Osteocyte (in vitro differentiated cells): ENCODE measurements at places on chromosomes 7 and 10. TPM values are rescaled to one million over a fixed set of nuclear protein-coding genes. Genes with fewer than 3 reads are reported as not detected.
A peak's percentile ranks its signal among the peaks of the same experiment; 100 is the strongest.

ZNF727 gene
- not detected in 2 replicates for total RNA-seq

IDI2 gene
- not detected in 2 replicates for total RNA-seq

PRKG1 gene
- total RNA-seq = 10.5 and 10.8 TPM in 2 replicates

ZNF804B gene
- total RNA-seq = not detected in 2 replicates

OR6V1 gene
- total RNA-seq = not detected in 2 replicates

GDF2 gene
- not detected in 2 replicates for total RNA-seq

DNA sequence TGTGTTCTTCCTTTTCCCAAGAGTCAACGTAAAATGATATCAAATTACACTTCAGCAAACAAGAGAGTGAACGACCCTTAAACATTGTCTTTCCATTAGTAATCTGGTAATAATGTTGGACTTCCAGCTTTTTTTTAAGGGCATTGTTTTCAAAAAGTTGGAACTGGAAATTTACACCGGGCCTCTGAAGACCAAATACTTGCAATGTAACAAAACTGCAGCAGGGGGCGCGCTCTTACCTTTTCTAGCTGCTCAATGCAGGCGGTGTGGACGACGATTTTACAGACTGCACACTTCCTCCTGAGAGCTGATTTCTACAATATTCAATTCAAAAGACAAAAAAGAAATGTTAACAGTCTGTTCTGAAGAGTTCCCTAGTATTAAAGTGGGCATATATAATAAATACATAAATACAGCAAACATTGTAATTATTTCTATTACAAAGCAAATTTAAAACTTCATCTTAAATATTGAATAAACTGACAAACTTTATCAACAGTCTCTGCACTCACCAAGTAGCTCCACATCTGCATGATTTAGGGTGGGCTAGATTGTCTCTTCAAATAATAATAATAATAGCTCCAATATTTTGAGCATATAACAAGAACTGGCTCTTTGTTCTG is 190.4 kb downstream of the DGKI start:
- DNase-seq = peak; percentile 89
- no peak overlapping the region for H3K27ac ChIP-seq
- H3K4me1 ChIP-seq = peaks cover 10% of the 10 kb centered on the region

DNA sequence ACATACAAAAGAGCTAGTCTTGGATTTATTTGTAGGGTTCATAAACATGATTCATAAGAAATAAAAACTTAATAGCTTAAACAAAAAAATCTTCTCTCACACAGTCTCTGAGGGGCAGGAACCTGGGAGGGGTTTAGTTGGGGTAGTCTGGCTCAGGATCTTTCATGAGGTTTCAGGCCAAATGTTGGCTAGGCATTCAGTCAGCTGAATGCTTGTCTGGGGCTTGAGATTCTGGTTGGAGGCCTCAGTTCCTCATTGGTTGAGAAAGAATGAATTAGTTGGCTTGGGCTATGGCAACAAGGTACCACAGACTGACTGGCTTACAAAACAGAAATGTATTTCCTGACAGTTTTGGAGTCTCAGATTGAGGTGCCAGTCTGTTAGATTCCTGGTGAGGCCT is 74.3 kb downstream of the ANKRD7 start:
- H3K27ac ChIP-seq = no peak overlapping the region
- H3K4me1 ChIP-seq = no peaks in the 10 kb centered on the region
- H3K27me3 ChIP-seq = no peaks in the 10 kb centered on the region

DNA sequence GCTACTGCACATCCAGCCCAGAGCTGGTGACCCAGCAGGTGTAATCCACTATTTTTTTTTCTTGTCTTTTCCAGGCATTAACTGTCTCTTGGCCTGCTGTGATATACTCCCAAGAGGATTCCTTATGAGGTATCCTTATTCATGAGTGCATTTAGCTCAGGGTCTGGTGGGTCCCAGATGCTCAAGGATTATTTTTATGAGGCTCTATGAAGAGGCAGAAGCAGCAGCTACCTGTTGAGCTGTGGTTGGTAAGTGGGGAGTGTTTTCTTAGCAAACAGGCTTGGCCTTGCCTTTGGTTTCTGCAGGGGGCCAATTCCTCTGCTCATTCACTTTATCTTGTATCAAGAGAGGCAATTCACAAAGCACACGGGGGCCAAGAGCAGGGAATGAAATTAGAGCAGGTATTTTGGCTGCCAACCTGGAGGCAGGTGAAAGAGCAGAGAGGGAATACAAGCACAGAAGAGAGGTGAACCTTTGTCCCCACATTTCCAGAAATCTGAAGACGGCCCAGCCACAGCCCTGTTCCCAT is 221.6 kb downstream of the TMEM178B start:
- H3K27ac ChIP-seq = no peak overlapping the region
- peaks cover 3% of the 10 kb centered on the region for H3K27me3 ChIP-seq
- no peak for DNase-seq
- H3K36me3 ChIP-seq = no peaks in the 10 kb centered on the region
- H3K4me3 ChIP-seq = no peak overlapping the region

- H3K36me3 ChIP-seq = no peaks in the 10 kb centered on the region
- H3K4me1 ChIP-seq = no peaks in the 10 kb centered on the region
- H3K27ac ChIP-seq = no peak overlapping the region
Observed at GRCh38 chr7:75823198-75823910, 9.7 kb upstream of the CCL24 start.

GRCh38 chr7:45434167-45434784 is 139.9 kb upstream of the ADCY1 start:
- H3K4me3 ChIP-seq = no peak overlapping the region
- no peaks in the 10 kb centered on the region for H3K4me1 ChIP-seq
- H3K27me3 ChIP-seq = peaks cover 4% of the 10 kb centered on the region
- DNase-seq = no peak
- no peaks in the 10 kb centered on the region for H3K36me3 ChIP-seq

DNA sequence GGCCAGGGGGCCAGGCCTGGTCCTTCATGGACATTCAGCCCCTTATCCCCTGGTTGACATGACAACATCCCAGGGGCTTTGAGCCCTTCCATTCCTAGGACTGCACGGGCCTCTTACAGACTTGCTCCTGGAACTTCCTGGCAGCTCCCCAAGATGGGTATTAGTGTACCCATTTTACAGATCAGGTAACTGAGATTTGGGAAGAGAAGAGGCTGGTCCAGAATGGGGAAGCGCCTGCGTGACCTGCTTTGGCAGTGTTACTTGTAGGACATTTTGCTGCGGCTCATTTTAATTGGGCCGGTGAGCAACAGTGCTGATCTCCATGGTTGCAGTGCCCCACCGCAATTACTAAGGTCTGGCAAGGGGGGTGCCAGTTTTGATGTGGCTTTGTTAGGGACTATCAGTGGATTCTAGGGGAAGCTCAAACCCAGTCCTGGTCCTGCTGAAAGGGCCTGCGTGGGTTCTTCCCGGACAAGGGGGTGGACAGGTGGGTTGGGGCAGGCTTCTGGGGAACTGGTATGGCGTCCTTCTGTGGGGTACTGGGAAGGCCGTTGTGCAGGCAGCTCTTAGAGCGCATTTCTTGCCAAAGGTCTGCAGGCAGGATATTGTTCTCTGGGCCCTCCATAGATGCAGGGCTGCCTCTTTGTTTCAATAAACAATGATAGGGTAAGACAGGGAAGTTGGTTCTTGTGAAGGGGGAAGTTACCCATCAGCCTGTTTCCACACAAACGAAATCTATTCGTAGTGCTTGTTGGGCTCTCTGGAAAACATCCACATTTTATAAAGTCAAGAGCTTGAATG is 137.6 kb downstream of the RGS10 start:
- H3K27ac ChIP-seq = no peak overlapping the region
- peaks cover 11% of the 10 kb centered on the region for H3K36me3 ChIP-seq
- H3K4me1 ChIP-seq = peaks cover 28% of the 10 kb centered on the region
- no peak for DNase-seq
- no peak overlapping the region for H3K4me3 ChIP-seq

DNA sequence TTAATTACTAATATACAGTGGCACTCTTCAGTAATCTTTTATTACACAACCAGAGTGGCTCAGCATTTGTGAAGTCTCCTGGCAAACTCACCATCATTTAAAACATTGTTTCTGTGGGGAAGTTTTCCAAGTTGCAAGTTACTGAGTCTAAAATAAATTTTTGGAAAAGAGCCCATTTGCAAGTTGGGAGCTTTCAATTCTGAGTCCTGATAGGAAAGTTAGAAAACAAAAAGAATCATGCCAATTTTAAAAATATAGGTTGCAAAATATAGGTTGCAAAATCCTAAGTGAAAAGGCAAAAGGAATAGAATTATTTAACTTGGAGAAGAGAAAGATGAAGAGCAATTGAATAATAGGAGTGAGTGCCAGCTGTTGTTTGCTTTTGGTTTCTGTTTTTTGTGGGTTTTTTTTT is 378.8 kb upstream of the C7orf33 start:
- DNase-seq = no peak
- no peaks in the 10 kb centered on the region for H3K4me1 ChIP-seq
- no peak overlapping the region for H3K4me3 ChIP-seq
- H3K36me3 ChIP-seq = no peaks in the 10 kb centered on the region

DNA sequence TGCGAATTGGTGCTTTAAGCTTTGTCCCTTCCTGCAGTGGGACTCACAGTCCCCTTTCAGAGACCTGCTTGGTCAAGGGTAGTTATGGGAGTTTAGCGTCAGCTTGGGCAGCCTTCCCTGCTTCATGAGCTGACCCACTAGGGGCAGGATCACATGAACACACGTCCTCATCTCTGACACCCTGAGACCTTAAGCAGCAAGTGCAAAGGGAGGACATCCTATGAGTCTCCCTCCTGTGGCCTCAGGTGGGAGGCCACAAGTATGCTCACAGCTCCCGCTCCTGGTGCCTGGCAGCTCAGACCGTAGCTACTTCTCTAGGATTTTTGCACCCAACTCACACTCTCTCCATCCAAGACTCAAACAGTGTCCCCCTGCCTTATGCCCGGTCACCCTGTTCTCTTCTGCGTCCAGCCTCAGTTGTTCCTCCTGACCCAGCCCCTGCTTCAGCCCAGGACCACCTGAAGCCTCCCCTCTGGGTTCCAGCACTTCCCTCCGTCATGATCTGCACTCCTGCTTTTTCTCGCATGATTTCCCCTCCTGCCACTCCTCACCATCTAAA is 136.6 kb upstream of the FAM20C start:
- H3K4me1 ChIP-seq = no peaks in the 10 kb centered on the region
- H3K36me3 ChIP-seq = no peaks in the 10 kb centered on the region
- peak; percentile 56 for DNase-seq
- no peak overlapping the region for H3K27ac ChIP-seq
- H3K27me3 ChIP-seq = peaks cover 26% of the 10 kb centered on the region

DNA sequence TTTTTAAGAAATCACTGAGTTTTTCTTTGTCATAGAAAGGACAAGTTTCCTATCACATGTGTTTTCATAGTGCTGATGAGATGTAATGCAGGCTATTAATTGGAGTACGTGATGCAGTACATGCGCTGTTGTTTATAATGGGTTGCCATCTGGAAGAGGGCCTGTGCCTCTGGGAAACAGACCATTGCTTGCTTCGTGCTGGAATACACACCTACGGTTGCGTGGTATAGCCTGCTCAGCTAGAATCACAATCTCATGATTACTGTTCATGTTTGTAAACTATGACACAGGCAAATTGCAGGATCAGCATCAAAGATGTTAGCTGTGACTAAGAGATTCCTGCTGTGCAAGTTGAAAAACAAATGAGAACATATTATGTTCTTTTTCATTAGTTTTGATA is 107.2 kb upstream of the STEAP1B start:
- no peaks in the 10 kb centered on the region for H3K36me3 ChIP-seq
- no peak overlapping the region for H3K27ac ChIP-seq
- H3K4me3 ChIP-seq = no peak overlapping the region
- peaks cover 18% of the 10 kb centered on the region for H3K4me1 ChIP-seq
- H3K27me3 ChIP-seq = no peaks in the 10 kb centered on the region

DNA sequence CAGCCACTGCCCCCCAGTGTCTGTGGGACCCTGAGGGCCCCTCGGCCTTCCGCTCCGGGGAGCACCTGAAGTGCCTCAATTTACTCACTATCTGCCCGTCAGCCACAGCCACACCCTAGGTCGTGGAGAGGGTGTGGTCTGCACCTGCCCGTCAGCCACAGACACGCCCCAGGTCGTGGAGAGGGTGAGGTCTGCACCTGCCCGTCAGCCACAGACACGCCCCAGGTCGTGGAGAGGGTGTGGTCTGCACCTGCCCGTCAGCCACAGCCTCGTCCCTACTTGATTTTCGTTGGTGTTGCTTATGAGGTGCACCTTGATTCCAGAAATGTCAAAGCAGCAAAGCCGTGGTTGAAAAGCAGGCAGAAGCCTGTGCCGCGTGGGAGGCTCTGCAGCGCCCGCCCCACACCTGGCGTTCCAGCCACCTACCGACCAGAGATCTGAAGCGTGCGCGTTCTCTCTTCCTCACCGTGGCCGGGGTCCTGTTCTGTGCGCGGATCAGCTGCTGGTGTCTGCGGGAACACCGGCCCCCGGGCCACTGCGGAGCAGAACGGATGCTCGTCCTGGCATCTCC is 101.6 kb downstream of the DYNC2I1 start:
- no peak for DNase-seq
- no peak overlapping the region for H3K27ac ChIP-seq
- H3K4me3 ChIP-seq = no peak overlapping the region
- H3K4me1 ChIP-seq = peaks cover 7% of the 10 kb centered on the region
- no peaks in the 10 kb centered on the region for H3K36me3 ChIP-seq

DNA sequence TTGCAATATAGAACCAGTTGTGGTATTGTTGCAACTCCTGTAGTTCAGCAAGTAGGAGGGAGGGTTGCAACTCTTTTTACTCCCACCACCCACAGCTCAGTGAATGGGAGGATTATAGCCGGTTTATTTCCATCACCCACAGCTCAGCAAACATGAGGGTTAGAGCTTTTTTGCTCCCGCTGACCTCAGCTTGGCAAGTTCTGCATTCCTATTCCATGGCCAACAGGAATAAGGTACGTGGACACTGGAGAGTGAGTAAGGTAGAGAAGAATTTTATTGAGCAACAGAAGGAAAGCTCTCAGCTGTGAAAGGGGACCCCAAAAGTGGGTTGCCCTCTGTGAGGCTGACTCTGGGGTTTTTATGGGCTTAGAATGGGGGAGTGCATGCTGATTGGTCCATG is 167.1 kb upstream of the SMIM30 start:
- H3K36me3 ChIP-seq = no peaks in the 10 kb centered on the region
- H3K4me1 ChIP-seq = peaks cover 31% of the 10 kb centered on the region
- no peaks in the 10 kb centered on the region for H3K27me3 ChIP-seq
- no peak for DNase-seq
- no peak overlapping the region for H3K4me3 ChIP-seq

DNA sequence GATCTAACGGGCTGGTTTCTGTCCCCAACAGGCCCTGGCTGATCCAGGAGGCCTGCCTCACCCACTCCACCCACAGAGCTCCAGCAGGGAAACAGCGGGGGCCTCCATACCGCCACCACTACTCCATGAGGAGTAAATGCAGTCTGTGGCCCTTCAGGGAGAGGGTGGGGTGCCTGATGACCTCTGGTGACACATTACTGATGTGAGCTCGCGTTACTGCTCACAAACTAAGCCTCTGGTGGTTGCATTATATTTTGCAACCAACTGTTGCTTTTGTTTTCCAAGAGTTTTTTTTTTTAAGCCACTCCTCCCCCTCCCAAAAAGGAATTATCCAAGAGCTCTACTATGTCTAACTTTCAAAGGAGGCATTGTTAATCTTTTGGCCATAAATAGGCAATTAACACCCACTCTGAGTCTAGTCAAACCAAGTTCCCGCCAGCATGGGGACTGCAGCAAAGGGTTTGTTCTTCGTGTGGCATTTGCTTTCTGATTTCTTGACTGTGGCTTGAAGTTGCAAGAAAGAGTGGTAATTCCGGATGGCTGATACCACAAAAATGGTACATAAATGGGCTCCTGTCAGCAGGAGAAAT is 72.6 kb downstream of the FAM53B start:
- no peak for DNase-seq
- H3K27ac ChIP-seq = no peak overlapping the region
- H3K27me3 ChIP-seq = no peaks in the 10 kb centered on the region
- no peak overlapping the region for H3K4me3 ChIP-seq
- peaks cover 20% of the 10 kb centered on the region for H3K4me1 ChIP-seq
- peaks cover 1% of the 10 kb centered on the region for H3K36me3 ChIP-seq
